Muscle of arm (tissue), 14 donors: ENCODE measurements at places on chromosomes 3 and 15.
A peak's percentile ranks its signal among the peaks of the same experiment; 100 is the strongest.

DNA sequence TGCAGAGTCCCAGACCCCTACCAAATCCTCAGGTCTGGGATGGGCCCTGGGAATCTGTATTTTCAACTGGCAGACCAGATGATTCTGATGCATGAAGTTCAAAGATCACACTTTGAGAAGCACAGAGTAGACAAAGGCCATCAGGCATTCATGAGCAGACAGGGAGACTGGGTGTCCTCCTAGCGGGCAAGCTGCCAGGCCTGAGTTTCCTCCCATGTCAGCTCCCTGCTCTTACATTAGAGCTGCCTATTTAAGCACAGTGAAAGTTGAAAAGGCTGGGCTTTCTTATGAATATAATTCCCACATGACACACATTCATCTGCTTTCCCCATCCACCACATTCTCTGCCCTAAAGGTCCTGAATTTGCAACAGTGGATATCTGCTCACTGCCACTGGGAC lies 14.0 kb downstream of the CAPN3 start:
- no peak for DNase-seq

DNA sequence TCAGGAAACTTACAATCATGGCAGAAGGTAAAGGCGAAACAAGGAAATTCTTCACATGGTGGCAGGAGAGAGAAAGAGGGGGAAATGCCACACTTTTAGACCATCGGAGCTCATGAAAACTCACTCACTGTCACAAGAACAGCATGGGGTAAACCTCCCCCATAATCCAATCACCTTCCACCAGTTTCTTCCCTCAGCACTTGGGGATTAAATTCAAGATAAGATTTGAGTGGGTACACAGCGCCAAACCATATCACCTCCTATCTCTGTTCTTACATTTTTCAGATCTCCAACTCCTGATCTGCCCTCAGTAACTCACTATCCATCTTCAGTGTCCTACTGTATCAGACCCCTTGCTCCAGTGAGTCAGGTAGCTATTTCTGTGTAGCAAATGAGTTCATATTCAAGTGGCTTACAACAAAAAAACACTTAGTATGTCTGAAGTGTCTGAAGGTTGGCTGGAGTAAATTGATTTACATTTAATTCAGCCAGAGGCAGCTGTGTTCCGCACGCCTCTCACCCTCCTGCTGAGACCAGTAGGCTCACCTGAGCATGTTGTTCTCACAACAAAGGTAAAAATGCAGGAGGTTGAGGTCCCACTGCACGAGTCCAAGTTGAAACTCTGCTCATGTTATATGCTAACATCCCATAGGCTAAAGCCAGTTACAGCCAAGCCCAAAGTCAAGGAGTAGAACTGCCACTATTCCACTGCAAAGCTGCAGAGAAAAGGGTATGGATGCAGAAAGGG lies 180.7 kb upstream of the LMCD1 start:
- no peak for DNase-seq

- DNase-seq = no peak
These were observed 15.3 kb upstream of the SEMA3F start for GRCh38 chr3:50139718-50140423.

GRCh38 chr3:157029365-157029790 lies 130.6 kb downstream of the CCNL1 start:
- no peak for DNase-seq

DNA sequence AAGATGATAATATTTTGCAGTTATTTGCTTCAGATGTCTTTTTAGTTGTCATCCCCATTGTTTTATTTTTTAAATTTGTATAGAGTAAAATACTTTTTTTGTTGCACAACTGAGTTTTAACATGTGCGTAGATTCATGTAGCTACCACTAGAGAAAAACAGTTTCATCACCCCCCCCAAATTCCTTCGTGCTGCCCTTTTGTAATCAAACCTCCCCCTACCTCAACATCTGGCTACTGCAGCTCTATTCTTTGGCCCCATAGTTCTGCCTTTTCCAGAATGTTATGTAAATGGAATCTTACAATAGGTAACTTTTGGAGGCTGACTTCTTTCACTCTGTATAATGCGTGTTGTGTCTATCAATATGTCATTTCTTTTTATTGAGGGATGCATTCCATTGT lies 232.0 kb upstream of the RASGRP1 start:
- no peak for DNase-seq

- no peak for DNase-seq
These were observed 43.9 kb downstream of the NR2C2 start for GRCh38 chr3:14991151-14991742.

DNA sequence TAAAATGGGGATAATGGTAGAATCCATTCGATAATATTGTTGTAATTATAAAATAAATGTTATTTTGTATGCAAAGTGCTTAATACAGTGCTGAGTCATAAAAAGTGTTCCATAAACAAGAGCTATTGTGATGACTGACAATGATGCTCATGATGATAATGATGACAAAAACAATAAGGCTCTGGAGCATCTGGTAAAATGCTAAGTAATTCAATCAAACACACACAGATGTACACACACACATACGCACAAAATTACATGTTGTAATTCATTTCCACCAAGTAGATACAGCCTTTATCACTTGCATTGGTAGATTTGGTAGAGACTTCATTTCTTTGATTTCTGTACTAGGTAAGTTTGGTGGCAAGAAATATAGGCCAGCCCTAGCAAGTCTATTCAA lies 163.8 kb downstream of the FHIT start:
- DNase-seq = no peak

DNA sequence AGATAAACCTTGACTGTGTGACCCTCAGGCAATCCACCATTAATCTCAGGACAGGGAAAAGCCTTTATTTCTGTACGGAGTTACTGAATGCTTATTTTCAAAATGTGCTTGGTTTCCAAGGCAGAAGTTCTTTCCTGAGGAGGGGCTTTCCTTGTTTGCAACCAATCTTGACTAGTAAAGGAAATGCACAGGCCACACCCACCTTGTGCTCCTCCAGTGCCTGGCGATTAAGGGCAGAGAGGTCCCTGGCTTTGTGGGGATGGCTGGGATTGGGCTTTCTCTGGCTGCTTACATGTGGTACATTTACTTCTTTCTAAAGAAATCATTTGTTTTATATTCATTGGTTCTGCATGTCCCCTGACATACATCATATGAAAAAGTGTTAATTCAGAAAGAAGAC lies 47.8 kb downstream of the ZNF621 start:
- DNase-seq = no peak

GRCh38 chr3:72446218-72447058 lies 401.8 kb downstream of the SHQ1 start:
- DNase-seq = peak; percentile 55

- no peak for DNase-seq
These were observed 227.6 kb downstream of the NECTIN3 start for GRCh38 chr3:111299192-111299615.

GRCh38 chr15:74127954-74128784 lies 2.2 kb upstream of the ISLR2 start:
- DNase-seq = no peak

GRCh38 chr15:65020419-65020818 lies 9.0 kb downstream of the MTFMT start:
- DNase-seq = no peak

DNA sequence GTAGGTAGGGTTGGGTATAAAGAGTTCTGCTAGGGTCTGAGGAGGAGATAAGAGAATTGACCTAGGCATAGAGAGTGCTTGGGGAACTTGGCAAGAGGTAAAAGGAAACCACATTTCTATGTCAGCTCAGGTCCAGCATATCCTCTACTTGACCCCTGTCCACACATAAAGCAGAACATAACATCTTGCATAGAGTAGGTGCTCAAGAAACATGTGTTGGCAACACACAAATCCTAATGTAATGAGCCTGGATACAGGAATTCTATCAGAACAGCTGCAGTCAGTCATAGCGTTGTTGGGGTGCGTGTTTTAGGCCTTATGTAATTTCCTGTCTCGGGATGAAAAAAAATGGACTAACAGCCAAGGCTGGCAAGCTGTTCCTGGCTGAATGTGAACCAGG lies 35.0 kb upstream of the PLCL2 start:
- DNase-seq = no peak

DNA sequence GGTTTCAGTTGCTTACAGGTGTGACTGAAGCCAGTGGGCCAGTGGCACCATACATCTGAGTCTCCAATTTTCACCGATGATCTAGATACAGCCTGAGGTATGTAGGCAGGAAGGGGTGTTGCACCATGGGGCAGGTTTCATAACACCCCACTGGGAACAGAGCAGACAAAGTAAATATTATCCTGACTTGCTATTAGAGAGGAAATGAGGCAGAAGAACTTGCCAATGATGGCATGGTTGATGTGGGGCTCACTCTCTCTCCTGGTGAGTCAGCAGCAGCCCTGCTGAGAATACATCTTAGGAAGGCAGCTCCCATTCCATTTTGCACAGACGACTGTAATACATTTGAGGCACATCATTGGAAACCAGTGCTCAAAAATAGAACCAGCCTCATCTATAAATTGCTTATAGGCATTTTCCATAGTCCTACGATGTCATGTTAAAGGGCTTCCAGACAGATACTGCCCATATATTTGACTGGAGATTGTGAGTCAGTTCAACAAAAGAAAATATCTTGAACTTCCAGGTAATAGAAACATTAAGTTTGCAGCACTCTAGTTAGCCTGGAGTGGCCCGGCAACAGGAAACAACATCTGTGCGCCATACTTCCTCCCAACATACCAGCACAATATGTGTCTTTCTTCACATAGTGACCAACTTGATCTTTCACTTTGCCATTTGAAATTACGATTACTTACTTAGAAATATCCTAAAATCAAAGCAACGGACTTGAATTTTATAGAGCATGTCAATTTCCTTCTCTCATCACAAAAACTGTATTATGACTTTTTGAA lies 175.5 kb downstream of the NECTIN3 start:
- DNase-seq = no peak

DNA sequence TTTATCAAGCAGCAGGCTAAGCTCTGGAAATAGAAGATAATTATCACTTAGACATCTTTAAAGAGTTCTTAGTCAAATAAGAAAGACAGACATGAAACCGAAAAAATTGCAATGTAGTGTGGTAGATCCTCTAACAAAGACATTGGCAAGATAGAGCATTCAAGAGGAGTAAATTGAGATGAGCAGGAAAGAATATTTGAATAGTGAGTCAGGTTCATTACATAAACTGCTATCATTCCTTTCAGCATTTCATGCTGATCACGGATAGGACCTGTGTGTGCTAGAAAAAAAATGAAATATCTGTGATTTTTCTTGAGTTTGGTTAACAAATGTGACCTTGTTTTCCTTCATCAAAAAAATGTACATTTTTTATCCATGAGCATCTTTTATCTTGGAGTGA lies 460.9 kb downstream of the OTOL1 start:
- no peak for DNase-seq

GRCh38 chr15:77036537-77037387 lies 34.1 kb downstream of the TSPAN3 start:
- no peak for DNase-seq

- DNase-seq = no peak
These were observed 78.4 kb downstream of the CCR1 start for GRCh38 chr3:46129588-46130272.

- DNase-seq = no peak
These were observed 75.7 kb upstream of the ARNT2 start for GRCh38 chr15:80328496-80328895.

DNA sequence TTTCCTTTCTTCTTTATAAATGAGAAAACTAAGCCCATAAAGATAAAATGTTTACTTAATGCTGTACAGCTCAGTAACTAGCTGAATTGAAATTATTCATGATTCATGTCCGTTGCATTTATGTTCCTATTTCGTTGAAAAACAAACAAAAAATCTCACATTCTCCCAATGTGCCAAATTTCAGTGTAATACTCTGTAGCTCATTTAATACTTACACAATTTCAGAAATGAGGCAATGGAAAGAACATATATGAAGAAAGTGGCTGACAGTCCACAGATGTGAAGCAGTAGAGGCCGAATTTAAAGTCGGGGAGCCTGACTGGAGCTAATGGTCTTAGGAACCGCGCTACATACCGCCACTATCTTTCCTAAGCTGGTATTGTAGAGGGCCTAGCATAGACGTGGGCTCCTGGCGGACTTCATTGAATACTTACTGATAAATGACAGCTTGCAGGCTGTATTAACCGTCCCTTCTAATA lies 651 bp downstream of the PLSCR2 start:
- no peak for DNase-seq

DNA sequence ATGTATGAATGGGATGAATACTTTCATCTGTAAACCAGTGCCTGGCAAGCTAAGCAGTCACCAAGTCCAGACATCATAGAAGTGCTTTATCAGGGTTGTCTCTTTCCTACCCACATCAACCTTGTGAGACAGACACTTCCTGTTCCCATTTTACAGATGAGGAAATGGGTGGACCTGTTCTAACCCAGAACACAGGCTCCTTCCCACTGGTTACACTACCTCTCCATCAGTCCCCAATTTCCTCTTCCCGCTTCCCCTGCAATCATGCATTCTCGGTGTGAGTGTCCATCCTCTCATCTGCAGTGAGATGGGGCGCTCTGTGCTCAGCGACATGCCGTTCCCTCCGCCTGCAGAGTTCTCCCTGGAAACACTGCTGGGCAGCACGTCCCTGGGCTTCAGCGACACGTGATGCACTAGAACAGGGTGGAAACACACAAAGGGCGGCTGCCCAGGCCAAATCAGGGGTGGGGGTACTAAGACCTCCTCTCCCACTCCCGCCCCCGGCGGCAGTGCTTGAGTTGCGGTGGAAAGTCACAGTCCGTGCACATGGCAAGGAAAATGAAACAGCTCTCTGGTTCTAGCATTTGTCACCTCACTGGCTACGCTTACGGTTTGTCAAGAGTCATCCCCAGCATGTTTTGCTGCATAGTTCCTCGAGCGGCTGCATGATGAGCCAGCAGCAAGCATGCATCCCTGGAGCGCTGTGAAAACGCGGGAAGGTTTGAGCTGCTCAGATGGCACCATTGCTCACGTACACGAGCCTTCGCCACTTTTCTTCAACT lies 201.1 kb downstream of the ADAMTS17 start:
- no peak for DNase-seq

DNA sequence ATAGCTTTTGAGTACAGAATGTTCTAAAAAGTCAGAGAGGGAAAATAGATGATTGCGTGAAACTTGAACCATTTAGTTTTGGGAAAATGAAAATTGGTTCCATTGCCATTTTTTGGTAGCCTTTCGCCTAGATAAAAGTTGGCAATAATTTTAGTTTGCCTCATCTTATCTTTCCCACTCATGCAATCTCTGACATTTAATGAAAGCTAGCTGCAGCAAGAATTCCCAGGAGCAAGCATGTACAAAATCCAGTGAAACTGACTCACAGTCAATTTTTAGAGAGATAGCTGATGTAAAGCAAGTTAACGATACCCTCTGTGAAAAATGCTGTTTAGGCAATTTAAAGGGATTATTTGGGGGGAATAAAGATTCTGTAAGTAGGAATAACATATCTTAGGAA lies 797.4 kb downstream of the GRM7 start:
- DNase-seq = no peak
